ENCODE measurements at places on chromosomes 2 and 18. TPM values are rescaled to one million over a fixed set of nuclear protein-coding genes. Genes with fewer than 3 reads are reported as not detected.

- H3K4me3 ChIP-seq = no peak overlapping the region
- H3K27me3 ChIP-seq = no peaks in the 10 kb centered on the region
- no peaks in the 10 kb centered on the region for H3K4me1 ChIP-seq
- no peak for DNase-seq
- H3K27ac ChIP-seq = no peak overlapping the region
- peaks cover 64% of the 10 kb centered on the region for H3K36me3 ChIP-seq
These were observed 19.9 kb downstream of the TRAPPC12 start for GRCh38 chr2:3399381-3399780.

GRCh38 chr2:101004620-101005325 is 2.7 kb downstream of the RPL31 start:
- H3K27ac ChIP-seq = peak overlapping the region; percentile 97
- DNase-seq = no peak
- H3K4me1 ChIP-seq = peaks cover 59% of the 10 kb centered on the region
- H3K27me3 ChIP-seq = no peaks in the 10 kb centered on the region

GRCh38 chr2:226874749-226875148 is 38.9 kb downstream of the RHBDD1 start:
- no peak overlapping the region for H3K4me3 ChIP-seq
- H3K36me3 ChIP-seq = peaks cover 54% of the 10 kb centered on the region
- no peak overlapping the region for H3K27ac ChIP-seq
- H3K4me1 ChIP-seq = peaks cover 24% of the 10 kb centered on the region
- H3K27me3 ChIP-seq = no peaks in the 10 kb centered on the region

LDLRAD4 gene
- total RNA-seq = 29.3 TPM

- no peak overlapping the region for H3K27ac ChIP-seq
- no peak overlapping the region for H3K4me3 ChIP-seq
- peaks cover 16% of the 10 kb centered on the region for H3K36me3 ChIP-seq
- H3K27me3 ChIP-seq = no peaks in the 10 kb centered on the region
- no peaks in the 10 kb centered on the region for H3K4me1 ChIP-seq
- DNase-seq = no peak
These were observed 9.4 kb upstream of the CEP68 start for GRCh38 chr2:65046633-65047407.

HS6ST1 gene
- 13.8 TPM for total RNA-seq

MPV17 gene
- total RNA-seq = 93.4 TPM

- no peak overlapping the region for H3K27ac ChIP-seq
- no peaks in the 10 kb centered on the region for H3K36me3 ChIP-seq
- no peak for DNase-seq
- no peaks in the 10 kb centered on the region for H3K27me3 ChIP-seq
These were observed 56.7 kb downstream of the ALPK2 start for GRCh38 chr18:58572181-58572580.

GRCh38 chr2:148932536-148932935 is 57.5 kb downstream of the KIF5C start:
- H3K36me3 ChIP-seq = no peaks in the 10 kb centered on the region
- DNase-seq = no peak
- no peak overlapping the region for H3K27ac ChIP-seq
- H3K27me3 ChIP-seq = no peaks in the 10 kb centered on the region

GRCh38 chr2:42755191-42755880 is 8.6 kb downstream of the OXER1 start:
- DNase-seq = peak; percentile 51
- peaks cover 18% of the 10 kb centered on the region for H3K4me1 ChIP-seq

GULP1 gene
- total RNA-seq = not detected

EMILIN1 gene
- total RNA-seq = 0.46 TPM

- H3K27me3 ChIP-seq = no peaks in the 10 kb centered on the region
- no peak overlapping the region for H3K27ac ChIP-seq
- peaks cover 4% of the 10 kb centered on the region for H3K36me3 ChIP-seq
These were observed 94.2 kb downstream of the EPHA4 start for GRCh38 chr2:221477714-221478484.

DNA sequence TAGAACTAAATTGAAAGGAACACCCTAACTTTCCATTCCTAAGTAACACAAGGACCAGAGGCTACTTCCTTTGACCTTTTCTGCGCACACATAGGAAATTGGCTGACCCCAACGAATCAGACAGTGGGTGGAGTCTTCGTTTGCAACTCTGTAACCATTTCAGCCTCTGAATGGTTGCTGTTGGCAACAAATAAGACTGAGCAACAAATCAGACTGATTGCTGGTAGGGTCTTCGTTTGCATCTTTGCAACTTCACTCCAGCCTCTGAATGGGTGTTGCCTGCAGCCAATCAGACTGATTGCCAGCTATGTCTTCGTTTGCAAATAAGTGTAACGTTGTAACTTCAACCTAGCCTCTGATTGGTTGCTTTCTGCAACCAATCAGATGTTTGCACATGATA is 34.6 kb downstream of the USP40 start:
- H3K27ac ChIP-seq = no peak overlapping the region
- no peak for DNase-seq
- H3K36me3 ChIP-seq = peaks cover 10% of the 10 kb centered on the region
- no peak overlapping the region for H3K4me3 ChIP-seq

RAB17 gene
- 0.30 TPM for total RNA-seq

GRCh38 chr2:160695402-160696086 is 201.9 kb upstream of the RBMS1 start:
- H3K27me3 ChIP-seq = no peaks in the 10 kb centered on the region
- no peak overlapping the region for H3K27ac ChIP-seq
- H3K36me3 ChIP-seq = no peaks in the 10 kb centered on the region
- no peak for DNase-seq

Data from activated CD4-positive, alpha-beta T cell treated with anti-CD3 and anti-CD28 coated beads for 36 hours (primary cell).